ENCODE measurements at places on chromosomes 7 and 10.

DNA sequence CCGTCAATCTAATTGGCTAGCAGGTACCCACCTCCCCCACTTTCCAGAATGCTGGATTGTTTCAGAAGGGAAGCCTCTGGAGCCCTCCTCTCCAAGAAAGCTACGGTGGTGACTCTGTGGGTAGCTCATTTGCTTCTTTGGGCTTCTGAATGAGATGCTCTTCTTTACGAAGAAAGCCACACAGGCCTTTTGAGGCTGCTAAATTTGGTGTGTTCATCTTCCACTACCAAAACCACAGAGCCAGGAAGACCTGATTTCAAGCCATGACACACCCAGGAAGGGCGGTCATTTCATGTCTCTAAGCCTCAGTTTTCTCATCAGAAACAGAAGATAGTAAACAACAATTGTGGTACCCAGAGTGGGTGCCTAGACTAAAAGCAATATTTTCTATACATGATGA lies 901.2 kb downstream of the KCNMA1 start:
- DNase-seq, result no peak

DNA sequence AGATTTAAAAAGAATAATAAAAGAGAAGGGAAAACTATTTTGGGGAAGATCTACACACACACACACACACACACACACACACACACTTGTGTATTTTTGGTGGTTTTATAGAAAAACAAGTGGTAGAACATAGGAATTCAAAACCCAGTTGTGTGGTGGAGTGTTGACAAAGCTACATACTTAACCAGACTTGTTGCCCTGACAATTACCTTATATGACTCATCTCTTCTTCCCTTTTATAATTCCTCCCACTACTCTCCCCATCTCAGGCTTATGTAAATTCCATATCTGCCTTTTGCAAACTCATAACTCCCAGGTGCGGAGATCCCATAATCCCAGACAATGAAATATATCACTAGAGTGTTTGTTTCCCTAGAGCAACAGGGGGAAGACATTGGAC lies 873.7 kb downstream of the NXPH1 start:
- no peak for DNase-seq

- DNase-seq, result no peak
Measured at GRCh38 chr7:151168003-151168786, 701 bp upstream of the GBX1 start.

GRCh38 chr10:26215935-26216584 lies 514 bp upstream of the GAD2 start:
- peak; percentile 6 for DNase-seq

GRCh38 chr7:42014625-42015618 lies 222.1 kb downstream of the GLI3 start:
- DNase-seq, result peak; percentile 77

DNA sequence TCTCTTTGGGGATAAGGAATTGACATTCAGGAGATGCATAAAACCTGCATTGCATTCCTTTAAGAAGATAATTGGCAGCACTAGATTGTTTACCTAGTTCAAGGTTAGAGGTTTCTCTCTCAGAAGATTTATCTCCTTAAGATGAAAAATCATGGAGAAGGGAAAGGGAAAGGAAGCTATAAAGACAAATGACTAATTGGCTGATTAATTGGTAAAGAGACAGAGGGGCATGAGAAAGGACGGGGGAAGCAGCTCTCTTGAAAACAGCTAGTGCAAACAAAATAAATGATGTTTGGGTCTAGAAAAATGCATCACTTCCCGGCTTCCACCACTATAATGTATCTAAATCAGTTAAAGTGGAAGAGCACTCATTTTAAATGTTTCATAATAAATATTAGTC lies 941.2 kb downstream of the XPNPEP1 start:
- DNase-seq, result no peak

All from cardiac fibroblast (primary cell).